ENCODE measurements at places on chromosomes 13 and 19.

- DNase-seq, result no peak
Observed at GRCh38 chr13:112054616-112055015, 12.3 kb upstream of the SOX1 start.

DNA sequence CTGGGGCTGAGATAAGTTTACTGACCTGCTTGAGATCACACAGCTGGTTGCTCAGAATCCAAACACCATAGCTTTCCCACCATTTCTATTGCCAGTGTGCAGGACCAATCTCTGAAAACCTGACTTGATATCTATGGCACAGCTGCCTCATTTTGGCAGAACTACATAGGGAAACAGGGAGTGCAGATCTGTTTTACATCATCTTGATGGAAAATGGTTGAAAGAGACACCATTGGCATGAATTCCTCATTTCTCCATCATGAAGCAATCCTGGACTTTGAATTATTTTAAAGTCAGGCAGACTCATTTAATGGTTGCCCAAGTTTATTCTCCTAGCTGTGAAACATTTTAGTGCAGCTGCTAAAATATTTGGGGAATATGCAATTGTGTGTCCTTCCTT lies 1628.2 kb upstream of the SLC10A2 start:
- DNase-seq, result no peak

DNA sequence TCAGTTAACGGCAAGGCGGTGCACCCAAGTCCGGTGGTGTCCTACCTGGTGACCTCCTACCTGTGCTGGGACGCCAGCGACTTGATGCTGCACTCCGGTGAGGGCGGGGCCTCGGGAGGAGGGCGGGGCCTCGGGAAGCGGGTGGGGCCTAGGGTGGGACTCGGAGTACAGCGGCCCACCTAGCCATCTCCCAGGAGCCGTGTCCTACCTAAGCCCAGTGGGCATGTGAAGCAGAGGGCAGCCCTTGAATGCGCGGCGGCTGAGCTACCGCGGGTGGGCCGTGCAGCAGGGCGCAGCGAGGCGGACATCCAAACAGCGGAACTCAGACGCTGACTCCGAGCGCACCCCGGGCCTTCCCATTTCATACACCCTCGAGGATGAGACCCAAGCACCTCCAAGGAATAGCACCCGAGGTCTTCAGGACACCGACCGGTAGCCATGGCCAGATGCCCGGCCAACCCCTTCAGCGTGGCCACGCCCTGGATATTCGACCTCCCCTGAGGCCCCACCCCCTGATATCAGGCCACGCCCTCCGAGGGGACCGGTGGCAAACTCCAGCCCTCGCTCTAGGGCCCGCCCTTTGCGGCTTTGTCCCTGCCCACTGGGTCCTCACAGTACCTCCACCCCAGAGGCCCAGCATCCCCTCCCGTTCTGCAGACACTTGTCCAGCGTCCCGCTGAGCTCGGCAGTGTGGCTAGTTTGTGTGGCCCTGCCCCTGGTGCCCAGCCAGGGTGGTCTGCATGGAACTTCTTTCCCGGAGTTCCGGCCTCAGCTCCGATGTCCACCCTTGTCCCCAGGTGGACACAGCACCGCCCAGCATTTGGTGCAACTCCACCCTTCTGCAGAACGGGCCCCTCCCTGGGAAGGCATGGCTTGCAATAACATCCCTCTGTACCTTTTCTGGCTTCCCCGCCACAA lies 5.4 kb downstream of the KLK1 start:
- DNase-seq, result no peak

DNA sequence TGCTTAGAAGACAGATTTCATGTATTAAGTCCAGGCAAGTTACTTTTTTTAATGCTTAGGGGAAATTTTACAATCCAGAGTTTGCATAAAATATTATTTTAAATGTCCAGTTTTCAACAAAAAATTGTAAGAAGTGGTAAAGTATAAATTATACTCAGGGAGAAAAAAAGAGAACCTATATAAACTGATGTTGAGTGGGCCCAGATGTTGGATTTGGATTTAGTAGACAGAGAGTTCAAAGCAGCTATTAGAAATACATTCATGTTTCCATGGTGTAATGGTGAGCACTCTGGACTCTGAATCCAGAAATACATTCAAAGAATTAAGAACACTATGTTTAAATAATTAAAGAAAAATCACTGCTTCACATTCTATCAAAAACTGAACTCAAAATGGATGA lies 349.9 kb upstream of the ZNF507 start:
- no peak for DNase-seq

DNA sequence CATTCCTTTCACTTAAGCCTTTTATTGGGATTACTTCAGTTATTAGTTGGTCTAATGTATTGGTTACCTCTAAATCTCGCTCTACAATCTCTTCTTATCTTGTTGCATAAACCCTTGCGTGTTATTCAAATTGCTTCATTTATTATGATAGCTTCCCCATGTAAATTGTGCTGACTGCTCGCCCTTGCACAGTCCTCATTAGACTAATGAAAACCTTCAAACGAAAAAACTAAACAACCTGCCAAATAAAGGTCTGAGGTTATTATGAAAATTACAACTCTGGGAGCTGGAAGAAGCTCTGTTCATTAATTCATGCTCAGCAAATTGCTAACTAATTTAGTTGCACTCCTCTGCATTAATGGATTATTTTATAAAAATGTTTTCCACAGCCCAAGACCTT lies 320.1 kb downstream of the DACH1 start:
- no peak for DNase-seq

GRCh38 chr13:51704399-51705313 lies 99.3 kb downstream of the DHRS12 start:
- no peak for DNase-seq

GRCh38 chr13:73230716-73231115 lies 171.9 kb downstream of the KLF5 start:
- DNase-seq, result peak; percentile 2

GRCh38 chr13:32136061-32136460 lies 104.5 kb downstream of the FRY start:
- no peak for DNase-seq

- no peak for DNase-seq
Observed at GRCh38 chr13:53215563-53215962, 186.9 kb downstream of the OLFM4 start.

GRCh38 chr13:71137101-71137500 lies 729.9 kb downstream of the DACH1 start:
- DNase-seq, result no peak

DNA sequence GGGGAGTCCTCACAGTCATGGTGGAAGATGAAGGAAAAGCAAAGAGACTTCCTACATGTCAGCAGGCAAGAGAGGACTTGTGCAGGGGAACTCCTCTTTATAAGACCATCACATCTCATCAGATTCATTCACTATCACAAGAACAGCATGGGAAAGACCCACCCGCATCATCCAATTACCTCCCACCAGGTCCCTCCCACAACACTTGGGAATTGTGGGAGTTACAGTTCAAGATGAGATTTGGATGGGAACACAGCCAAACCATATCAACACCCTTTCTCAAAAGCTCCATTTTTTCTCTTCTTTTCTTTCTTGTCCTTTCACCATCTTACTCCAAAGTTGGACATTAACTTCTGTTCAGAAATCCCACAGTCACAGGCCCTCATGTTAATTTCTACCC lies 4.7 kb upstream of the LRP3 start:
- no peak for DNase-seq

- DNase-seq, result no peak
Observed at GRCh38 chr13:27065582-27065981, 106.0 kb downstream of the USP12 start.

Data from central memory CD4-positive, alpha-beta T cell (primary cell).